Tongue (tissue), 3 donors: ENCODE measurements at places on chromosomes 3 and 15. TPM values are rescaled to one million over a fixed set of nuclear protein-coding genes. Genes with fewer than 3 reads are reported as not detected.

GRCh38 chr15:47742742-47743141 is 25.4 kb downstream of the SEMA6D start:
- DNase-seq, result no peak

GRCh38 chr3:62151591-62151990 is 221.8 kb downstream of the FEZF2 start:
- DNase-seq, result no peak

GRCh38 chr3:139300416-139300815 is 43.4 kb upstream of the MRPS22 start:
- no peak for DNase-seq

POTEB2 gene
- total RNA-seq, result not detected
